Stimulated activated CD4-positive, alpha-beta T cell treated with anti-CD3 and anti-CD28 coated beads, Interleukin-4, amount 100 ng/mL, for 1 hour (primary cell): ENCODE measurements at places on chromosomes 12 and 14.
A peak's percentile ranks its signal among the peaks of the same experiment; 100 is the strongest.

- DNase-seq = no peak
Observed at GRCh38 chr14:20302042-20302755, 3.6 kb downstream of the TTC5 start.

DNA sequence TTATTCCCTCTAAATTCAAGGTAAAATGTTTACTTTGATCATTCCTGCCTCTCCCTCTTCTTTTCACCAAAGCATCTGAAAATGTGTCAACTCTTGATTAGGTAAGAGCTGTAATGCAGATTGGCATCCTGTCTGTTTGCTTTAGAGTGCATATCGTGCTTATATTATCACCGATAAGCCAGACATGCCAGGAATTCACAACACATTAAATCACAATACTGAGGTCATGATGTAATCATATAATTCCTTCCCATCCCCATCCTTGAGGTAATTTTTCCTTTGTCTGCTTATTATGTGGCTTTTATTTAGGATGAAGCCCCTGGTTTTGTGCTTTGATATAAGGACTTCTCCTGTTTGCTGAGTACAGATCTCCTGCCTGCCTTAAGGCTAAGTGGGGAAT, 10.2 kb downstream of the DDX47 start:
- DNase-seq = no peak

GRCh38 chr14:63952933-63953437, 100.2 kb downstream of the SYNE2 start:
- DNase-seq = no peak

DNA sequence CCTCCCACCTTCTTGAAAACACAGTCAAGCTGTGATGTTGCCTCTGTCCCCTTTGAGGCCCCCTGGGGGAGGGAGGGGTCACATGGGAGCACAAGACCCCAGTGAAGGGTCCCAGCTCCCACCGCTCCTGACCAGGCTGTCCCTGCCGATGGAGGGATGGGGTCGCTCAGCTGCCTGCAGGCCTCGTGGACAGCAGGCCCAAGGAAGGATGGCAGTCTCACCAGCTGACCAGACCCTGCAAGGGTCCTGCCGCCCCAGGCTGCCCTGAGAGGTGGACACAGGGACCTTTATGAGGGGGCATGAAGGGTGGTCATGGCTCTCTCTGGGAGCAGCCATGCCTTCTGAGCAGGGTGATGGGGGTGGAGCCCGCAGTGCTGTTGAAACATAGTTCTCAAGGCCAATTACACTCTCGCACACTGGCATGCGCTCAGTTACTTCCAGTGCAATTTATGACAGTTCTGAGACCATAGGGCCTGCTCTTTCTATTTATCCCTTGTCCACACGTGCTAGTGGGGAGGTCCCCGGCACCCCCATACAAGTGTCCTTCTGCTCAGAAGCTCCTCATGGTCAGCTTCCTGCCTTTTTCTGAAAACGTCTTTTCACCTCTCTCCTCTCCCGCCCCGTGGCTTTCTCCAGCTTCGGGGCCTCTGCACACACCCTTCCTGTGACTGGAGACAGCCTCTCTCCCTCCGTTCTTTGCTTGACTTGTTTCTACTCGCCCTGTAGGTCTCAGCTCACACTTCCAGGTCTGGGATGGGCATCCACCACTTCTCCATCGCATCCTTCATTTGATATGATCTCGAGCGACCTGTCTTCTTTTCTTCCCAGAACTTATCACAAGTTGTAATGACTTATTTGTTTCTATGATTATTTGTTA, 313.1 kb downstream of the ADGRD1 start:
- no peak for DNase-seq

GRCh38 chr12:128790653-128791373, 32.9 kb downstream of the SLC15A4 start:
- DNase-seq = no peak

- no peak for DNase-seq
Observed at GRCh38 chr14:64774272-64774671, 70.0 kb downstream of the PLEKHG3 start.

GRCh38 chr14:71244341-71244740, 337.1 kb downstream of the PCNX1 start:
- no peak for DNase-seq

- no peak for DNase-seq
Observed at GRCh38 chr14:35221462-35221861, 70.7 kb upstream of the PSMA6 start.

GRCh38 chr14:92591346-92591745, 77.8 kb downstream of the RIN3 start:
- DNase-seq = no peak

- peak; percentile 75 for DNase-seq
Observed at GRCh38 chr14:90820958-90821357, 4.7 kb upstream of the TTC7B start.

DNA sequence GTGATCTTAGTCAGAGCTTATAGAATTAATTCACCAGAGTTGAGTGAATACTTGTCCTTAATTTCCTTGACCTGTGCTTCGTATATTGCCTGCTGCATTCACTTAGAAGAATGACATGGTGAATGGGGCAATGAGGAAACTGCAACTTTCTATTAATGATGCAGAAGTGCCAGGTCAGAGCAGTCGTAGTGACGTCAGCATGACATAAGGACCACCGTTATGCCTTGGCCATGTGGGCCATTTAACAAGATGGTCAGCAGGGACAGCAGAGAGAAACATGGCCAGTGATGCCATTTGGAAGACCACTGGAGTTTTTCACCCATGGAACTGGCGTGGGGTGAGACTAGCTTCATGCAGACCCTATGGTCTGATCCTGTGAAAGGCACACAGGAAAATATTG, 1469.4 kb upstream of the TMEM132C start:
- no peak for DNase-seq

DNA sequence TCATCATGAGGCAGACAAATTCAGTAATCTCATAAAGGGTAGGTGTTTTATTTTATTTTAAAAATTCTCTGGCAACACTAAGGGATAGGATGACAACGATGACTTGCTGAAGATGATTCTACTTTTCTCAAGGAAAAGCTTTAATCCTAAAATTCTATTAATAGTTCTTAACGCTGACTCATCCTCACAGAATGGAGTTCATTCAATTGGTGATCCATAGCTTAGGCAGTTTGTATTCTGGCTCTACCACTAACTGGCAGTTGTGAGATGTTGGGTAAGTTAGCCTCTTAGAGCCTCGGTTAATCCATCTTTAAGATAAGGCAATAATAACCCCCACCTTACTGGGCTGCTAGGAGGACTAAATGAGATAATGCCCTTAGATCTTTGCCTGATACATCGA, 116.3 kb downstream of the RTN1 start:
- no peak for DNase-seq

- no peak for DNase-seq
Observed at GRCh38 chr12:19489168-19489567, 49.9 kb downstream of the AEBP2 start.

DNA sequence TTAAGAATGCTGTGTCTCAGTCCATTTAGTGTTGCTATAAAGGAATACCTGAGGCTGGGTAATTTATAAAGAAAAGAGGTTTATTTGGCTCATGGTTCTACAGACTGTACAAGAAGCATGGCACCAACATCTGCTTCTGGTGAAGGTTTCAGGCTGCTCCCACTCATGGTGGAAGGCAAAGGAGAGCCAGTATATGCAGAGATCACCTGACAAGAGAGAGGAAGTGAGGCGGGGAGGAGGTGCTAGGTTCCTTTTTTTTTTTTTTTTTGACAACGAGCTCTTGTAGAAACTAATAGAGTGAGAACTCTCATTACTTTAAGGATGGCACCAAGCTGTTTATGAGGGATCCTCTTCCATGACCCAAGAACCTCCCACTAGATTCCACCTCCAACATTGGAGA, 121.6 kb downstream of the NUBPL start:
- no peak for DNase-seq

- no peak for DNase-seq
Observed at GRCh38 chr12:20757-21156, 45.8 kb upstream of the IQSEC3 start.

- DNase-seq = no peak
Observed at GRCh38 chr12:91986084-91986483, 159.6 kb downstream of the BTG1 start.

DNA sequence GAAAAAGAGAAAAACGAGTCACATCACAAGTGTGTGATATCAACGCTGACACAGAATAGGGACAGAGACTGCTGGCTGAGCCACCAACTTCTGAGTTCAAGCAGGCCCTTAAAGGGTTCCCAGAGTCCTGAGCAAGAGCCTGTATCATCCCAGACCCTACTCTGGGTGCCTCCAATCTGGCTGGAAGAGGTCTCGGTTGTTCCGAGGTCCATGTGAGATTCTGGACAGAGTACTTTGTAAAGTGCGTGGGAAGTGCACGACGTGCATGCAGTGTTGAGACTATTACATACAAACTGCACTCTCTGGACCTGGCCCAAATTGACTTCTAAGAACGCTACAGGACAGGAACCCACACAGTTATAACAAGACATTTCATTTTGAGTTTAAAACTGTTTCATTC, 40.6 kb downstream of the MOK start:
- no peak for DNase-seq

- DNase-seq = no peak
Observed at GRCh38 chr14:35964697-35965286, 138.7 kb downstream of the BRMS1L start.

GRCh38 chr14:56292970-56293369, 174.8 kb downstream of the PELI2 start:
- no peak for DNase-seq

DNA sequence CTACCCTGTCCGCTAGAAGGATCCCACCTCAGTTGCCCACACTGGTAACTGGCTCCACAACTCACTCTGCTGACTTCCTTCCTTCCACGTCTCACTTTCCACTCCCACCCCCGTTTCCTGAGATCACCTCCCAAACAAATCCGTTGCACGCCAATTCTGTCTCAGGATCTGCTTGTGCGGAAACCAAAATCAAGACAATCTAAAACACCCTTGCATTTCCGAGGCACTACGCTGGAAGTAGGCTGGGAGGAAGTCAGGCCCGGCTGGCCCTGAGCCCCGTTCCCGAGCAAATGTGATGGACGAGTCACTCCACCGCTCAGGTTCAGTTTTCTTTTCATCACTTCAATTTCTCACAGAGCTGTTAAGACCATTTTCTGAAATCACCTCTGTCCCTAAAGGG, 23.1 kb downstream of the ABCB9 start:
- no peak for DNase-seq

GRCh38 chr12:84842406-84843013, 70.1 kb downstream of the SLC6A15 start:
- no peak for DNase-seq

- DNase-seq = no peak
Observed at GRCh38 chr12:32644431-32644830, 34.7 kb upstream of the DNM1L start.

- DNase-seq = no peak
Observed at GRCh38 chr14:100911665-100912316, 8.3 kb upstream of the RTL1 start.

- no peak for DNase-seq
Observed at GRCh38 chr14:92362781-92363235, 39.8 kb downstream of the SLC24A4 start.

- no peak for DNase-seq
Observed at GRCh38 chr14:68359022-68359836, 433.6 kb downstream of the ZFP36L1 start.

DNA sequence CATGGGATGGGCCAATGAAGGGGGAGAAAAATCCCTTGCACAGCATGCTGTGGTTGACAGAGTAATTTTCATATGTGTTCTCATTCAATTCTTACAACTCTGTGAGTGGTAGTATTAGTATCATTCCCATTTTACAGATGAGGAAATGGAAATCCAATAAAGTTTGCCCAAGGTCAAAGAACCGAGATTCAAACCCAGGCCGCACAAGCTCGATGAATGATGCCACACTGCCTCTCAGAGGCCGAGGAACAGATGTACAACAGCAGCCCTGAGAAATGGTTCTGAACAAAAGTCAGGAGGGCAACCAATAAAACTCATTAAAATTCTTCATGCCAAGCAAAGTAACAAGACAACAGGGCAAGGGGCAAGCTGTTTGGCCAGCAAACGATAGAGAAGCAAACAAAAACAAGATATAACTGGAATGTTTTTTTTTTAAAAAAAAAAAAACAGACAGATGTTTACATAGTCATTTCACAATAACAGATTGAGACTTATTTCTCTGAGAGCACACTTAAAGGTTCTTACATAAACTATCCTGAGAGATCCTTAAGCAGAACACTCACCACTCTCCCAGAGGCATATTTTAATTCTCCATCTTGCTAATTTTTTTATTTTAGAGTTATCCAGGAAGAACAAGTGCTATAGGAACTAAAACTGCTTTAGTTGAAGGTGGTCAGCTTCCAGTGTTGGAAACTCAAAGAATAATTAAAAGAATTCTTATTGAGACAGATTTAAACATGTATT, 85.8 kb downstream of the EXOC5 start:
- DNase-seq = no peak

GRCh38 chr14:77151245-77151644, 9.7 kb upstream of the ZDHHC22 start:
- DNase-seq = no peak

DNA sequence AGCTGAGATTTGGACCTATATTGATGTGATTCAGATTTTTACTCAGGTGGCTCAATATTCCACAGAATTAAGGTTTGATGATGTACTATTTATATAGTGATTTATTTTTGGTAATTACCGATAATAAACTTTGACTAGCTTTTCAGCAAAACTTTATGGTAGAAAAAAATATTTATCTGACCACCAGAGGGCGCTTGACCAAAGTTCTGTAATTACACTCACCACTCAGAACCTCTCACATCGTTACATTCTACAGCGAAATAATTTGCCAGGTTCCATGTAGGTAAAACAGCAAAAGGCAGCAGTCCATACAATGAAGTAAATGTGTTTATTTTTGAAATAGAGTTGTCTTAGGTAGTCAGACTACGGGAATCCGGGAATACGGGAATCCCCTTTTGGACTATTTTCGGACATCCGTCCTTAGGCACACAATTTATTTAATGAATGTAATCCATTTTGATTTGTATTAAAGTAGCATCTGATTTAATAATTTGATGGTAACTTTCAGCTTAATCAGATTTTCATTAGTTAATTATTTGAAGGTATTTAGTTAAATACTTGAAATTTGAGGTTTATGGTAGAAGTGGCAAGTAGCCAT, 143.0 kb upstream of the DDHD1 start:
- no peak for DNase-seq

GRCh38 chr14:105519946-105520698, 6.3 kb upstream of the TMEM121 start:
- no peak for DNase-seq

DNA sequence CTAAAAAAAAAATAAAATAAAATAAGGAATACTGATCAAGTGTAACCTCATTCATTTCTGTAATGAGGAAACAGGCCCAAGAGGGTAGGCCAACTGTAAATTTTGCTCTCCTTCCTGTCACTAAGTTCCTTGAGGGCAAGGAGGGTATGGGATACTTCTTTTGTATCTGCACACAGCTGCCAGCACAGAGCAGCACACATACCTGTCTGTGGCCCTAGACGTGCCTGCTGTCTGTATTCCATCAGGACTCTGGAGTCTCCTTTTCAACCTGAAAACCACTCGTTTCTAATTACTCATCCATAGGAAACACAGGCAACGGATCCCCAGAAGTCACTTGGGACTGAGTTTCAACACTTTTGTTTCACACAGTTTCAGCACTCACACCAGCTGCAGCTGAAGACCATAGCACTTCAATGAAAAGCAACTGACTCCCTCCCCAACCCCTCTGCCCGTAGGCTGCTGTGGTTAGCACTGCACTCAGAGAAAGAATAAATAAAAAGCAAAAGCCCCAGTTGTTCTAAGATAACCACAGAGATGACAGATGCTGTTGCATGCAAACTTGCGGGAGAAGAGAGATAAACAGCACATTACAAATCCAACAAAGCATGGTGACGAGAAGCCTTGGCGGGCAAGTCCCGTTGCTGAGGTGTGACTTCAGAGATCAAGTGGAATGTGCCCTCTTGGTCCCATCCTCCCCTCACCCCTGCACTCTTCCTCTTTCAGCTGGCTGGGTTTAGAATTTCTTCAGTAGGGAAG, 24.9 kb downstream of the CRACR2A start:
- DNase-seq = no peak
